ENCODE measurements at places on chromosomes 12 and 14.

DNA sequence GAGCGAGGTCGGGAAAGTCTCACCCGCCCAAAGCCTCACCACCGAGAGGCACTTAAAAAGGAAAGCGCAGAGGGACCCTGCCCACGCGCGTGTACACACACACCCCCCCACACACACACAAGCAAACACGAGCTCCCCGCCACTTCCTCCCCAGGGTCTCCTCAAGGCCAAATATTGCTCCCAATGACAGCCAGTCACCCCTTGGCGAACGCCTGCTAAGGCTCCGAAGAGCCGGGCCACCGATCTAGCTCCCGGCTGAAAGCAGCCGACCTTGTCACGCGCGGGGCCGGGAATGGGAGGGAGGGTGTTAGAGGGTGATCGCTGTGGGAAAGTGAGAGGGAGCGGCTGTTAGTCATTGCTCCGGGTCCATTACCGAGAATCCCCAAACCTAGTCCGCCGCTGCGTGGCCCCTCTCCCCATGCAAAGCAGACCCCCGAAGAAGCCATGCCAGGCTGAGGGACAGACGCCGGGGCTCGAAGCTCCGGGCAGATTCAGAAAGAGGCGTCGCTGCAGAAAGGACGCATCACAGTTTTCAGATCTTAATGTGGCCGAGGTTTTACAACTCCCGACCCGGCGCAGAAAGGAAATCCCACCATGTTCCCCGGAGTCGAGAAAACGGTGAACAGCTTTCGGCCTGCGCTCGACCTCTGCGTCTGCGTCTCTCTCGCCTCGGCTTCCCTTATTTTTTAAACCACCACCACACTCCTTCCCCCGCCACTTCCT is 2.6 kb downstream of the BMP4 start:
- DNase-seq, result peak; percentile 8

- DNase-seq, result peak; percentile 87
Observed at GRCh38 chr14:23365732-23366425, 907 bp upstream of the EFS start.

DNA sequence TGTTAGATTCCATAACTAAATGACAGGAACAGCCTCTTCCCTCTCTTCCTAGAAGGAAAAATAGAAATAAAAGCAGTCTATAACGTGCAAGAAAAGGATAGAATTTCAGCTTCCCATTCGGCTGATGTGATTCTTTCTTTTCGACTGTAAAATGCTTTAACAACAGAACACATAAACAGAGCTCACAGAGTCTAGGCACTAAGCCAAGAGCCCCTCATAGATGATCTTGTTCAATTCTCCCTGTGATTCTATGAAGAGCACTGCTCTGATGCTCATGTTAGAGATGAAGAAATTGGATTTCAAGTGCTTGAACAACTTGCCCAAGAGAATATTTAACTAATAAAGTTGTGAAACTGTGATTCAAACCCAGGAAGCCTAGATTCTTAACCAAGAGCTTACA is 232.7 kb downstream of the RPAP3 start:
- no peak for DNase-seq

DNA sequence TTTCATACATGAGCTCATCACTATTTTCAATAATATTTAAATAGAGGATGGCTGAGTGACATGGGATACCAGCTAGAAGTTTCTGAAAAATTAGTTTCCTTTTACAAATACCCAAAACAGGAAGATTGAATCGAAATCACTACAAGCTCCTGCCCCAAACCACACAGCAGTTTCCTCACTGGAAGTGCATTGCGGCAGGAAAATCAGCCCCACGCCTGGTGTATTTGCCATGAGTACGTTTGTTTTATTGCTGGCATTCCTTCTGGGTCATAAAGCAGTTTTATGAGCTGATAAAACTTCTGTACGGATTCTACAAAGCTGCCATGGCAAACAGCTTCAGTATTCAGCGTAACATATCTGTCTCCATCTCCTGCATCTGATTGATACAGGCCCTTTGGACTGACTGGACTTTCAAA is 23.7 kb downstream of the CDC42BPB start:
- DNase-seq, result peak; percentile 27

GRCh38 chr14:79552778-79553177 is 658.5 kb downstream of the DIO2 start:
- DNase-seq, result peak; percentile 7

DNA sequence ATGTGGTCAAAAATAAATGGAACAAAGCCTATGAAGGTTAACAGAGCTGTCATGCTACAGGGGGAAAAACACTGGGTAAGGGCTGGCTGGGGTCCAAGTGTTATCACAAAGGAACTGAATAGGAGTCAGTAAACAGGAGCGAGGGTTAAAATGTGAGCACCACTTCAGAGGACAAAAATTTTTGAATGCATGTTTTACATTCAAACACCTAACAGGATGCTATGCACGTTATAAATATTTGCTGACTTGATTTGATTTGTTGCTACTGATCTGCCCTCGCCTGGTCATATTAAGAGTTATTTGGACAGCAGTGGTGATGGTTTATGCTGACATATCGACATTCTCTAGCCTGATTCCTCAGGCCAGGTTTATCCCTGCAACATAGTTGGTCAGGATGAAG is 7.4 kb upstream of the KTN1 start:
- DNase-seq, result no peak

- DNase-seq, result peak; percentile 27
Observed at GRCh38 chr12:98828802-98829600, 183.9 kb downstream of the APAF1 start.

GRCh38 chr14:62097072-62097471 is 334.9 kb downstream of the SNAPC1 start:
- no peak for DNase-seq

DNA sequence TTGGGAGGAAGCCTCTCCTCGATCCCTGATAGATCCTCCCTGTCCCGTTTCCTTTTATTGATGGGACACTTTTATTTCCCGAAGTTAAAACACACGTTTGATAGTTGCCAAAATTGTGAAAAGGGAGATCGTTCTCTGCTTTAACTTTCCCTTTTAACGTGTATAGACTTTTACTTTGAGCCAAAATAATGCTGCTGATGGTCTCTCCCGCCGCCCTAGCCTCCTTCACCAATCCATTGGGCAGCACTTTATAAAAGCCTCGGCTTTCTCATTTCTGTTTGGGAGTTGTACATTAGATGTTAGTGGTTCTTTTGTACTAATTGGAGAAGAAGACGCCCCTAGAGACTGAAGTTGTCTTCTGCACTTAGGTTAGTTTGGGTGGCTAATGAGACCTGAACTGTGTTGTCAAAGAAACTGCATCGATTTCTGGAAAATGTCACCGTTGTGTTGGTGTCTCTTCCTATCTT is 1.4 kb downstream of the TMTC2 start:
- DNase-seq, result peak; percentile 15

DNA sequence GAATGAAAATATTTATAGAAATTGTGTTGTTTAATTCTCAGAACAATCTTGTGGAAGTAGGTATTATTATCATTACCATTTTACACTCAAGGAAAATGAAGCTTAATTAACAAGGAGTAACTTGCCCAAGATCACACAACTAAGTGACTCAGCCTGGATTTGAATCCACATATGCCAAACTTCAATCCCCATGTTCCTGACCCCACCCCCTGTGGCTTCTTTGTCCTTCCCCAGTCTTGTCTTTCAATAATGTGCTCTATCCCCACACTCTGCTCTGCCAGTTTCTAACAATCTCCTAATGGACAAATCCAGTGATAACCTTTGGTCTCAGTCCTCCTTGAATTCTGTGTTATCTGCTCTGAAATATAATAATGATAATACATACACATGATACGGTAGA is 355.2 kb downstream of the BMP4 start:
- DNase-seq, result no peak

GRCh38 chr12:64160021-64160710 is 61.9 kb downstream of the KICS2 start:
- DNase-seq, result peak; percentile 51

- peak; percentile 39 for DNase-seq
Observed at GRCh38 chr12:12425616-12426015, 68.7 kb downstream of the BORCS5 start.

DNA sequence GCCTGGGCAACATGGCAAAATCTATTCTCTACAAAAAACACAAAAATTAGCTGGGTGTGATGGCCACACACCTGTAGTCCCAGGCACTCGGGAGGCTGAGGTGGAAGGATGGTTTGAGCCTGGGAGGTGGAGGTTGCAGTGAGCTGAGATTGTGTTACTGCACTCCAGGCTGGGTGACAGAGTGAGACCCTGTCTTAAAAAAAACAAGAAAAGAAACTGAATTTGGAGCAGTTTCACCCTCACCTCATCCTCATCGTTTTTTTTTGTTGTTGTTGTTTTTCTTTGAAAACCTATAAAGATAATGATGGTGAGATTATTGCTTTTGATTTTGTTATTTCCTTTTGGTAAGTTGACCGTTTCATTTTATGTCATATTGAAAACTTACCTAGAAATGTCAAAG is 60.7 kb downstream of the SLC38A6 start:
- no peak for DNase-seq

- no peak for DNase-seq
Observed at GRCh38 chr14:58752771-58753201, 115.0 kb downstream of the DACT1 start.

- no peak for DNase-seq
Observed at GRCh38 chr12:107287436-107288413, 194.4 kb upstream of the CRY1 start.

DNA sequence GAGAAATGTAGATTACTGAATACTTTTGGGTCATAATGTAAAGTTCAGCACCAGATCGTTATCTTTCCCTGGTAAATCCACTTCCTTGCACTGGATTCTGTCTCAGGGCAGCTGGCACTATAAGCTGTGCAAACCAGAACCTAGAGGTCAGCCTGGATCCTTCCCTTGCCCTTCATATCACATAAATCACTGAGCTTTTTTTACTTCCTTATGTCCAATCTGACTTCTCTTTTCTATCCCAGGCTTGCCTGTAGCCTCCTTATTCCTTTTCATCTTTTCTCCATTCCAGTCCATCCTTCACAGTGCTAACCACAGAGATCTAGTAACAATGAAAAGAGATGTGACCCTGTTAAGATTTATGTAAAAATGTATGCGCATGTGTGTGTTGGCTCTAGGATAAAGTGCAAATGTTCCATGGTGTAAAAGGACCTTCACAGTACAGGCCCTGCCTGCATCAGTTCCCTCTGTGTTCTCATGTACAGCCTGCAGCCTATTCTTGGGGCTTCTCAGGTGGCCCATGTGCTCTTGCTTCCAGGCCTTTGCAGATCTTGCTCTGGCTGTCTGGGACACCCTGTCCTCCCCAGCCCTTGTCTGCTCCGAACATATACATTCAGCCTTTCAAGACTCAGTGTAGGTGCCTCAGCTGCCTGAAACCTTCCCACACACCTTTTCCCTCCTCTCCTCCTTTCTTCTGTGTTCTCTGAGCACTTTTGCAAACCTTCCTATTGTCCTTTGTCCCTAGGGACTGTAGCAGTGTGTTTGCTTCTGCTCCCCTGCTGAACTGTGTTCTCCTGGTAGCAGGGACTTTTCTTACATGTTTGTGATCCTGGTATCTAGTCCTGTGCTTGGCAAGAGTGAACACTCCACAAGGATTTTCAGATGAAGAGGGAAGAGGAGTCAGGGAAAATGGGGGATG is 30.0 kb downstream of the PELI2 start:
- DNase-seq, result no peak

DNA sequence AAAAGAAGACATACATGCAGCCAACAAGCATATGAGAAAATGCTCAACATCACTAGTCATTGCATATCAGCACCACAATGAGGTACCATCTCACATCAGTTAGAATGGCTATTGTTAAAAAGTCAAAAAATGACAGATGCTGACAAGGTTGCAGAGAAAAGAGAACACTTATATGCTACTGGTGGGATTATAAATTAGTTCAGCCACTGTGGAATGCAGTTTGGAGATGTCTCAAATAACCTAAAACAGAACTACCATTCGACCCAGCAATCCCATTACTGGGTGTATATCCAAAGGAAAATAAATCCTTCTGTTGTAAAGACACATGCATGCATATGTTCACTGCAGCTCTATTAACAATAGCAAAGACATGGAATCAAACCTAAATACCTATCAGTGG is 238.4 kb downstream of the KCNC2 start:
- no peak for DNase-seq

DNA sequence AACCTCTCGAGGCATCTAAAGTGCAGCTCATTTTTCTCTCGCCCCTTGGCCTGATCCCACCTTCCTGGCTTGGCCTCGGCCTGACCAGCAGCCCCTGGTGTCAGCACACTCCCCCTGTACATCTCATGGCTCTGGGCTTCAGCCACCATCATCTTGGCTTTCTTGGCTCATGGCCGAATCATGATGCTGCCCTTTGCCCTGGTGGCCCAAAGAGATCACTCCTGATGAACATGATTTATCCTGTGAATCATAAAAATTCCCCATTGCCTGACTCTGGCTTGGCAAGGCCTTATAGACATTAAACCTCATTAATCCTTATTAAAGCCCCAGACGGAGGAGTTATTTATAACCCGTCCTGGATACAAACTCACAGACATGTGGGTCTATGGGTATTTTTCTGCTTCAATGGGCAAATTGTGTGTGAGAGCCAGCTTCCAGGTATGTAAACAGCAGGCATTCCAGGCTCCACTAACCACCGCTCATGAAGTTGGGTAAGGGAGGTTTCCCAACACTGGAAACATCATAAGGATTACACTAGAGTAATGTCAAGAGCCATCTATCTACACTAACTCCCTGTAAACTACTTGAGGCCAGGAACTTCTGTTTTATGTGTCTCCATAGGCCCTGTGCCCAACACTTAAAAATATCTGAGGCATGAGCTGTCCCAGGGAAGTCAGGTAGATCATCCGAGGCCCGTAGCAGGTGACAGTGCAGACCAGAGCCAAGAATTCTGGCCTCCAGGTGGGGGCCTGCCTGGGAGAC is 171.2 kb downstream of the TTC8 start:
- peak; percentile 82 for DNase-seq

DNA sequence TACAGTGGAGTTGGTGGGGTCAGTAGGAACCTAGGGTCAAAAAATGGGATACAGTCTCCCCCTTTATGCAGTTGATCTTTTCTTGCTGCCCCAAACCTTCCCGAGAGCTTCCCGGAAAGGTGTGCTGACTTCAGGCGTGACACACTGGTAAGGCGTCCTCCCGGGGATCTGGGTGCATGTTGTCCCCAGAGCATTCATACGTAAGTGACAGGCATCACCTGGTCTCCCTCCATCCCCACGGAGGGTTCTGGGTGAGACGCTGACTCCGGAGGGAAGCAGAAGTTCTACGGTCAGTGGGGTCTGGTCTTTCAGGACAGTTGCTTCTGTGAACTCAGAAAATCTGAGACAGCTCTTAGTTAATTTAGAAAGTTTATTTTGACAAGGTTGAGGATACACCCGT is 159.6 kb upstream of the RTL1 start:
- DNase-seq, result no peak

GRCh38 chr14:20630340-20631022 is 11.0 kb downstream of the OR6S1 start:
- DNase-seq, result peak; percentile 63

- DNase-seq, result no peak
Observed at GRCh38 chr12:123119808-123120207, 31.1 kb downstream of the PITPNM2 start.
